ENCODE measurements at places on chromosomes 11 and 22.
A peak's percentile ranks its signal among the peaks of the same experiment; 100 is the strongest.

DNA sequence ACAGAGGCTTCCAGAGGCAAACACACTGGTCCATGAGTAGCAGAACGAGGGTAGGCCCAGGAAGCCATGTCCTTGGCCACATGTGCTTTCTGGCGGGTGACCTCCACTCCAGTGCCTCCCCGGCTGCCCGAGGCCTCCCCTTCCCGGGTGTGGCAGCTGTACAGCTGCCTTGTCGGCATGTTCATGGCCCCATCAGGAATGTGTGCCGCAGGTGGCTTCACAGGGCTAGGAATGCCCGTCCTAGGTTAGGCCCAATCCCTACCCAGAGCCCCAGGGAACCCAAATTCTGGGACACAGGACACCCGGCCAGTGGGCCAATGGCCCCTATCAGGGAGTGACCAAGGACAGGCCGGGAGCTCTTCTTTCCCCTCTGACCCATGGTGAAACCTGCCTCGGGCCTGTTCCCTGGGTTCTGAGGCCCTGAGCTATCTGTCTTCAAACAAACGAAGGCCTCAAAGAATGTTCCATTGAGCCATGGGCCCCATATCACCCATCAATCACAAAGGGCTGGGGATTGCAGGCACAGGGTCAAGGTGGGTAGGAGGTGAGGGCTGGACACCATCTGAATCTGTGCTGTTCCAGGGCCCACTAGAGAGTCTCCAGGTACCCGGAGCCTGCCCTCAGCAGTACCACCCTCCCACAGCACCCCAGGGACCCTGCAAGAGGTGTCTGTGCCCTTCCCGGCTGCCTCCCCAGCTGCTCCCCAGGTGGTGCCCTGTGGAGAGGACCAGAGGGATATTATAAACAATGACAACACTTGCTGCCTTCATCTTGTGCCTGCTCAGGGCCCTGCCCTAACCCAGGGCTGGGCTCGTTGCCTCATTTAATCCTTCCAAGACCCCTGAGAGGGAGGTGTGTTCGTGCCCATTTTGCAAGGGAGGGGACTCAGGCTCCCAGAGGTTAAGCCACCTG is 4.0 kb upstream of the CDKN1C start:
- no peak for DNase-seq

DNA sequence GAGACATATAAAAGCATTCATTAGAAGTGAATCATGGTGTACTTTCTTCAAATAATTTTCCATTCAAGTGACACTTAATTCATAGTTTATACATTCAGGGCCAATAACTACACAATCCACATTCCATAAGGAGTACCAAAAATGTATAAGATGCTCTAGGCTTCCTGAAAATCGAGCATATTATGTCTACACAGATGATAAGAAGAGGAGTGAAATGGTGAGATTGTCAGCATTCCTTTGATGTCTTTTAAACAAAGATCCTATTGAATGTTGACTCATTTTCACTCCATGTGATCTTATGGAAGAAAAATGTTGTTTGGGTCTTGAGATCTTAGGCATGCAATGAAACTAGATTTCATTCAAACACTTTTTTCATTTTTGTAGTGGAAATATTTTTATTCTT is 843.2 kb downstream of the KCNA4 start:
- no peak for DNase-seq

DNA sequence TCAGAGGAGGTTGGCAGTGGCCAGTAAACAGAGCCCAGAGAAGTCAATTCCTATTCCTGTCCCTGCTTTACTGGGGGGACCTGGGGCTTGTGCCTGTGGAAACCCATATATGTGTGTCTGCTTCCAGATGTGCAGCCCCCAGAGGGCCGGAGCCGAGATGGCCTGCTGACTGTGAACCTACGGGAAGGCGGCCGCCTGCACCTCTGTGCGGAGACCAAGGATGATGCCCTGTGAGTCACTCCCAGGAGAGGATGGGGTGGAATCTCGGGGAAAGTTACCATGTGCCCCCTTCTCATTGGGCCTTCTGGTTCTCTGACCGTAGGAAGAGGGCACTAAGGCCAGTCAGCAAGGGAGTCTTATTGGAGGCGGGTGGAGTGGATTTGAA is 5.3 kb downstream of the PLEKHB1 start:
- no peak for DNase-seq

- DNase-seq = no peak
Observed at GRCh38 chr11:117295438-117296137, 4.4 kb downstream of the BACE1-AS start.

- no peak for DNase-seq
Observed at GRCh38 chr11:7538466-7539454, 25.0 kb downstream of the PPFIBP2 start.

DNA sequence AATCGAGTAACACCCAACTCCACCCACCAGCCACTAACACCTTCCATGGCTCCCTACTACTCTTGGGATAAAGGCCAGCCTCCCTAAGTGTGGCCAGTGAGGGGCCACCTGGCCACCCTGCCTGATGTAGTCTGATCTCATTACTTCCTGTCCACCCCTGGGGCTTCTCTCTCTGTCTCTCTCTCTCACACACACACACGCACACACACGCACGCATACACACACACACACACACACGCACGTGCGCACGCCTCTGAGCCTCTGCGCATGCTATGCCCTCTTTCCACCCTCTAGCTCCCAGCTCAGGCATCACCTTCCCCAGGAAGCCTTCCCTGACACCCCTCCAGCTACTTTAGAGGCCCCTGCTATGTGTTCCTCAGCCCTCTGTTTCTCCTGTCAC is 3.9 kb downstream of the MFNG start:
- no peak for DNase-seq

DNA sequence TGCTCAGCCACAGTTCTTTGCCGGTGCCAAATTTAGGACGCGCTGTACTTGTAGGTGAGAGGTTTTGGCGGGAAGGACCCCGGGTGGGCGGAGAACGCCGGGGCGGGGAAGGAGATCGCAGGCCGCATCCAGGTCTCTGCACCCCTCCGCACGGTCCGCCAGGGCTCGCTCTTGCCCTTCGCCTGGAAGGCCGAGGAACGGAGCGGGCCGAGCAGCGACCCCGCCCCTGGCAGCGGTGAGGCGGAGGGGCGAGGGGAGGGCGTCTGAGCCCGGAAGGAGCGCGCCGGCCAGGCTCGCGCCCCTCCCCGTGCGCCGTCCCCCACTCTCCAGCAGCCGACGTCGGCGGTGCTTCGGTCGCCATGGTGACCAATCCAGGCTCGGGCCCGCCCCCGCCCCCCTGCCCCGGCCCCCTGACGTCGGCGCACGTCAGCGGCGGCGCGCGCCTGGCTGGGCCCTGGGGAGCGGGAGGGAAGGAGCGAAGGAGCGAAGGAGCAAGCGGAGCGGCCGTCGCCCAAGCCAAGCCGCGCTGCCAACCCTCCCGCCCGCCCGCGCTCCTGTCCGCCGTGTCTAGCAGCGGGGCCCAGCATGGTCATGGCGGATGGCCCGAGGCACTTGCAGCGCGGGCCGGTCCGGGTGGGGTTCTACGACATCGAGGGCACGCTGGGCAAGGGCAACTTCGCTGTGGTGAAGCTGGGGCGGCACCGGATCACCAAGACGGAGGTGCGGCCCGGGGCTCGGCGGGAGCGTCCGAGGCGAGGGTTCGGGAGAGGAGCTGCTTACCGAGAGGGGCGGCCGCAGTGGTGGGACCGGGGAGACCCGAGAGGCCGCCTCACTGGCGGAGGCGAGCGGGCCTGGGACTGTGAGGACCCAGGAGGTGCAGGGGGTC is at the start of gene SIK2:
TSS of gene SIK2 (plus strand) at position 471 of the 886 bp plus-strand sequence. CDS start at position 586, 115 bp downstream.
- peak; percentile 84 for DNase-seq

GRCh38 chr22:46408568-46409506 is 73.3 kb downstream of the TRMU start:
- DNase-seq = no peak

GRCh38 chr11:18769802-18770456 is 21.7 kb downstream of the PTPN5 start:
- DNase-seq = no peak

Data from stimulated activated CD8-positive, alpha-beta memory T cell treated with anti-CD3 and anti-CD28 coated beads, Interleukin-15, amount 100 ng/mL, for 4 hours (primary cell).